Vagina (tissue), 2 donors: ENCODE measurements at places on chromosomes 11 and 22. TPM values are rescaled to one million over a fixed set of nuclear protein-coding genes. Genes with fewer than 3 reads are reported as not detected.

Gene TSG101
- total RNA-seq = 46.4 TPM

Gene OR2AT4
- total RNA-seq = not detected

Gene IL17RA
- total RNA-seq = 13.3 TPM

Gene NDUFS8
- 118 TPM for total RNA-seq

Gene IGSF9B
- 10.1 TPM for total RNA-seq

Gene RIN1
- total RNA-seq = 19.2 TPM

Gene DDIAS
- 1.5 TPM for total RNA-seq
